Choroid plexus epithelial cell (primary cell): ENCODE measurements at places on chromosomes 12 and 14.

GRCh38 chr14:24179294-24179960 lies 7.5 kb downstream of the REC8 start:
- no peak for DNase-seq

GRCh38 chr12:78494911-78495310 lies 369.7 kb upstream of the SYT1 start:
- DNase-seq = peak; percentile 80

GRCh38 chr12:46874642-46875041 lies 48.8 kb upstream of the SLC38A4 start:
- DNase-seq = peak; percentile 25

GRCh38 chr14:66074537-66074936 lies 411.6 kb upstream of the CCDC196 start:
- DNase-seq = no peak

DNA sequence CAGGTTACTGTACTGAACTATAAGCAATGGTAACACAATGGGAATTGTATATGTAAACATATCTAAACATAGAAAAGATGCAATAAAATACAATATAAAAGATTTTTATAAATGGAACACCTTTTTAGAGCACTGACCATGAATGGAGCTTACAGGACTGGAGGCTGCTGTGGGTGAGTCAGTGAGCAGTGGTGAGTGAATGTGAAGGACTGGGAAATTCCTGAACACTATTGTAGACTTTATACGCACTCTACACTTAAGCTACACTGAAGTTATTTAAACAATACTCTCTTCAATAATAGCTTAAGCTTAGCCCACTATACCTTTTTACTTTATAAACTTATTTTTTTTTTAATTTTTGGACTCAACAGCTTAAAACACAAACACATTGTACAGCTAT lies 313.5 kb downstream of the KCNC2 start:
- no peak for DNase-seq

GRCh38 chr14:101088395-101088667 lies 184.8 kb upstream of the RTL1 start:
- DNase-seq = no peak

DNA sequence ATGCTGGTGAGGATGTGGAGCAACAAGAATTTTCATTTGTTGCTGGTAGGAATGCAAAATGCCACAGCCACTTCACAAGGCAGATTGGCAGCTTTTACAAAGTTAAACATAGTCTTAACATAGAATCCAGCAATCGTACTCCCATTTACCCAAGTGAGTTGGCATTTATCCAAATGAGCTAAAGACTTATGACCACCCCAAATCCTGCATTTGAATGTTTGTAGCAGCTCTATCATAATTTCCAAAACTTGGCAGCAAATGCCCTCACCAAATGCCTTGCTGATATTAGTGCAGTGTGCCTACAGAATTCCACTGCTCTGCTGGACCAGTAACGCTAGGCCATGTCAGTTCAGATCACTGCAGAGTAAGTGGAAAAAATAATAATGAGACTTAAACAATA lies 120.7 kb upstream of the AMIGO2 start:
- DNase-seq = no peak

DNA sequence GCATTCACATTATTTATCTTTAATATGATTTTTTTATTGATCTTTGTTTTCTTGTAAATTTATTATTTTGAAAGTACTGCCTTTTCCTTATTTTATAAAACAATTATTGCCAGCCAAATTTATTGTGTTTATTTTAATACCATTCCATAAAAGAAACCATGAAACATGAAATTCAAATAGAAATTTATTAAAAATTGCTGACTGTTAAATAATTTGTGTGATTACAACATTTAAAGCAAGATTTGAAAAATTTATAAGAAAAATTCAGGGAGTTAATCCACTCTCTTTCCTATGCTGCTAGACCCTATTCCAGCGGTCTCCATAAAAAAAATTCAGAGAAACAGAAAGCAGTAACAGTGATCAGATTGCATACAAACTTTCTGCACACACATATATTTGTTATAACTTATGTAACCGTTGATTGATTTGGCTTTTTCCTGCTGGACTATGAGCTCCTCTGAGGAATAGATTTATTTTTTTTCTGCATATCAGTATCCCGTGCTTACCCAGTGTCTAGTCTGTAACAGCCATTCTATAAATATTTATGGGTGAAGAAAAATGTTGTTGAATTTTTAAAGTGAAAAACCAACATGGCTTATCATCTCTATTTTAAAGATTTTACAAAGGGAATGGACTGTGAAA lies 68.1 kb downstream of the LRRK2 start:
- DNase-seq = no peak

GRCh38 chr14:72644038-72644437 lies 249.9 kb downstream of the DPF3 start:
- no peak for DNase-seq

- DNase-seq = no peak
These were observed 3.7 kb upstream of the COX8C start for GRCh38 chr14:93343266-93343665.

GRCh38 chr12:91603060-91603459 lies 420.4 kb upstream of the DCN start:
- no peak for DNase-seq

DNA sequence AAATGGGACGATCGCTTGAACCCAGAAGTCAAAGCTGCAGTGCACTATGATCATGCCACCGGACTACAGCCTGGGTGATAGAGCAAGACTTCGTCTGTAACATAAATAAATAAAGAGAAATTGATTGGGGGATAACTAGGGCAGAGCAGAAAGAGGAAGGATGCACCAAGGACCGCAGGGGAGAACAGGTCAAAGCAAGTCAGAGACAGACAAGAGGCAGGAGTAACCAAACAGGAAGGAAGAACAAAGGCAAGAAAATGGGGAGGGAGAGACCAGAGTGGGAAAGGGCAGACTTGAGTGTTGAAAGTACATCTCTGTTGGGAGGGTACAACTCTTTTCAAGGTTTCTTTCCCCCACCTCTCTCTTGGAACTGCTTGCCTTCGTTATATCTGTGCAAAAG lies 50.8 kb upstream of the ELK3 start:
- no peak for DNase-seq

DNA sequence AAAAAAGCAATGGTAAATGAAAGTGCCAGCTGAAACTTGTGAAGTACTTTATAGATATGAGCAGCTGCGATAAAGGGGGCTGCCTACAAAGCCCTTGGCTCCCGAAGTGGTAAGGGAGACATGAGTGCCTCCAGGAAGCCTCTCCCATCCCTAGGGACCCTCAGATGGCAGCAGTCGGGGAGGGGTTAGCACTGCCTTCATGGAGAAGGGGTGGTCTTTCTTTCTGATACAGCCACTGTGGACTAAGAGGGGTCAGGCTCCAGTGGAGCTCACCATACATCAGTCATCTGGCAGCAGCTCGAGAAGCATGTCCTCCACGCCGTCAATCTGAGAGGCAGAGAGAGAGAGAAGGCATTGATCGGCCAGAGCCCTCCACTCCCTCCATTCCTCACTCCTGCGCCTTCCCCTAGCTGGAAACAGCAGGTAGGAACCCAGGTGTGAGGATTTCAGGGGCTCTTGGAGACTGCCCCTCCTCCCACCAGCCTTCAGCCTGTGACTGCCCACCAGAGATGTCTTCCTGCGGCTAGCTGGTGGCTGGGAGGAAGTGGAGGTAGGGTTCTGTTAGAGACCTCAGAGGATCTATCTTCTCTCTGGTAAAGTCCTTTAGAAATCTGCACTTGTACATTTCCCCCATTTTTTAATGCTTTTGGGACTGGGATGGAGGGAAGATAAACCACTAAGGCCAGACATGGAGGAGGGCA lies 2.3 kb downstream of the TCL1A start:
- DNase-seq = no peak

GRCh38 chr12:122686538-122686937 lies 16.6 kb downstream of the HCAR2 start:
- DNase-seq = no peak

DNA sequence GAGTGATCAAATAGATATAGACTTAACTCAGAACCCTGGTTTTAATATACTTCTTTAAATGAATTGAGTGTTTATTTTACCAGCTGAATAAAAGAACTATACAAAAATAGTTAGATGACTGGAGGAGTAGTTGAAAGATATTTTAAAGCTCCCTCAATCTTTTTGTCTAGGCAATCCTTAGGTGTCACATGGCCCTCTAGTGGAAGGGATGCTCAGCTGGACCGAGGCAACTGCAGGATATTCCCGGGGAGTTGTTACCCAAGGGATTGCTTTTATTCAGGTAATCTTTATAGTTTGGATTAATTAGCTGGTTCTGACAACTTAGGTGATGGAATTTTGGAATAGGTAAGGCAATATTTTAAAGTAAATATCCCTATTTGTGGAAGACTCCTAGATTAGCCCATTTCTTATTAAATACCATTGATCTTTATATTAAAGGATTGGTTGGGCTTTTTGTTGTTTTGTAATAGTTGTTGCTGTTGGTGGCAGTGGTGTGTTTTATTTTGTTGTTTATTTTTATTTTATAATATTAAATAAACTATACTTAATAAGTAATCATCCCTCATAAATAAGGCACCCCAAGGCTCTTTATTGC lies 57.1 kb downstream of the ZDHHC17 start:
- DNase-seq = peak; percentile 67

- DNase-seq = no peak
These were observed 339.8 kb downstream of the EMP1 start for GRCh38 chr12:13536219-13536910.

DNA sequence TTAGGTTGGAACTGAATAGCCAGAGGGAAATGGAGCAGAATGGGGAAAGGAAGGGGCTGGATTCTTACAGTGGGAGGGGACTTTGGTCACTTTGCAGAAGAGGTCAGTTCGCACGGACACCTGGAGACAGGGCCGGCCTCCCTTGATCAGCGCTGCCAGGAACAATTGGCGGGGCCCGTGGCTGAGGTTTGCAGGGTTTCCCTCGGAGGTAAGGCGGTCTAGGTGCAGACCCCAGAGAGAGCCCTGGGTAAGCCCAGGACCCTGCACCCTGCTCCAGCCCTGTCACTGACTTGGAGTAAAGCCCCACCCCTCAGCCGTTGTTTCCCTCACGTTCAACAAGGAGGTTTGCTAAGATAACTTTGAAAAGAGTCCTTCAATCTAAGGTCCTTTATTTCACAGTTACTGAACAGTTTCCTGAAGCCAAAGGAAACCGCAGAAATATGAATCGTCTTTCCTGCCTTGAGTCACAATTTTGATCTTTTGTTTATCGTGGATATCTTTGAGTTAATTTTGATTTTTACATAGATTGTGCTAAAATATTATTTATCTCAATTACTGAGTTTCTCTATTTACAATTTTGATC lies 231.4 kb upstream of the RTL1 start:
- no peak for DNase-seq

DNA sequence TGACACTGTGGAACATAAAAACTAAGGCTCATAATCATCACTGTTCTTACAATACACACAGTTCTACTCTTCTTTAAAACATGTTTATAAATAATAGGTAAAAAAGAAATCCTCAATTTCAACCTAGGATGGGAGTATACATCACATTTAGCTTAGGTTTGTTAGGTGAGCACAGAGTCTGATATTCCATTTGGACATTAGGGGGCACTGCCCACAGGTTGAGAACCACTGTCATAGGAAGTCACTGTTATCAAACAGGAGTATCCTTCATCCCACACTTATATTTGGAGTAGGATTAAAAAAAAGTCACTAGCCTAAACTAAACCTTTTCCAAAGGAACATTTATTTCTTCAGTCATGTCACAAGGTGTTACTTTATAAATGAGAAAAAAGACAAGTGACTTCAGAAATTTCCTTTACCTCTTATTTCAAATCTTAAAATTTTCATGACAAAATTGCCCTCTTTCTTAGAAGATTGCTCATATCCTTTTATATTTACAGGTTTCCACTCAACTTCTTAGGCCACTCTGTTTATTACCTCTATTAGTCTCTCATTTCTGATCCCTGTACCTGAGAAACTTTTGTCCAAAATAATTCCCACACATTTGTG lies 240.6 kb downstream of the CPNE8 start:
- DNase-seq = peak; percentile 16

- DNase-seq = peak; percentile 76
These were observed 165.7 kb downstream of the SRGAP1 start for GRCh38 chr12:64010069-64010686.

GRCh38 chr12:54356951-54357356 lies 7.3 kb downstream of the GPR84 start:
- no peak for DNase-seq

DNA sequence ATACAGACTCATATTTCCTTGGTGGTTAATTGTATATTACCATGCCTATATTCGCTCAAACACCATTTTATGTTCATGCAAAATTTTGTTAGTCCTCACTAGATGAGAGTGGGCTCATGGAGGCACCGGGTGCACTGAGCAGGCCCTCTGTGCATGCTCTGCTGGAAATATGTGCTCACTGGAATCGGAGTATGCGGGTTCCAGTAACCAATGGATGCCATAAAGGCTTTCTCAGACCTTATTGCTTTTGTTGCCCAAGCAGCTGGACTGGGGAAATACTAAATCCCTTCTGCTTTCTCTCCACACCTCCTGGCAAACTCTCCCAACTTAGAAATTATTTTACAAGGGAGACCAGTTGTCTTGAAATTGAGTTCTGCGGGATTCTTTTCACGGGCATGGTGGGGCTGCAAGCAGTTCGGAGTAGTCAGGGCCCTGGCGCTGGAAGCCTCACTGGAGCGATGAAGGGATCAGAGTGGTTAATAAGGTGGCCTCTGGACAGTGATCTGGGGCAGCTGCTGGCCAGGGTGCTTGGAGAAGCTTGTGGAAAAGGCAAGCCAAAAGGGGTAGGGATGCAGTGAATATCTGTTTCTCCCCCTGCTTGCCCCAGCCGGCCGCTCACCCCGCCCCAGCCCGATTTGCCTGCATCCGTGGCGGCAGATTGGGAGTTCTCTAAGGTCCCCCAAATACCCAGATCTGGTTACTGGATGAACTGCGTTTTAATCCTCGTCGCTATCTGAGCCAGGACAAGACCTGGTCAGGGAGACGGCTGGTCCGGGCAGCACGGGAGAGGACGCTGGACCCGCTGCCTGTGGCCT lies 7.4 kb upstream of the HOXC6 start:
- DNase-seq = no peak

- DNase-seq = no peak
These were observed 103.1 kb downstream of the SCARB1 start for GRCh38 chr12:124760560-124760959.

GRCh38 chr14:91400696-91401095 lies 16.9 kb downstream of the CCDC88C start:
- peak; percentile 48 for DNase-seq

GRCh38 chr12:83261998-83262397 lies 575.3 kb downstream of the TMTC2 start:
- no peak for DNase-seq

DNA sequence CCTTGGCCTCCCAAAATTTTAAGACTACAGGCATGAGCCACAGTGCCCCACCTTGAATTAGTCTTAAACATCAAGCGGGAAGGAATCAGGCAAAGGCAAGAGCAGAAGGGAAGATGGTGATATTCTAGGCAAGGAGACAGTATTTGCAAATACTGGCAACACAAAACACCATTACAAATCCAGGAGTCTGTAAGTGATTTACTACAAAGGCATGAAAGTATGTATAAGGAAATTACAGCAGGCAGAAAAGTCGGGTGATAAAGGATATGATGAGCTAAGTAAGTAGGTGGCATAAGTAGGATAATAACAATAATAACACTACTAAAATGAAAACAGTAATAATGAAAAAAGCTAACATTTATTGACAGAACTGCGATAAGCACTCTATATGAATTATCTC lies 28.5 kb downstream of the FMNL3 start:
- DNase-seq = no peak
